Skeletal muscle cell (primary cell): ENCODE measurements at places on chromosomes 5 and 9.

GRCh38 chr5:171783051-171783450 is 2.6 kb upstream of the SMIM23 start:
- peak; percentile 18 for DNase-seq

DNA sequence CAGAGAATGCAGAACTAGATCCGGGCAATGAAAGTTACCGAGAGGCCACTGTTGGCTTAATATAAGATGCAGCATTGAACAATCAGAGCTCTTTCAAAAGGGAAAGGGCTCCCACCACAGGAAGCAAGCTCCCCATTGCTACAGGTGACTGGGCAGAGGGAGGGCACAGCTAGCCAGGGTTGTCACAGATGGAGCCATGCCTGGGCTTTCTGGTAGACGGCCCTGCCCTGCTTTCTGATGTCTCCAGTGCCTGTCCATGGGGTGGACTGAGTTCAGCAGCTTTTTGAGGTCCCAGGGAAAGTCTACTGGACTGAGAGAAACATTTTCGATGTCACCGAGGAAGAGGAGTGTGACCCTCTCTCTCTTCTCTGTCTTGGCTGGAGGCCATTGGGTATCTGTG is 14.1 kb downstream of the RGS3 start:
- no peak for DNase-seq

DNA sequence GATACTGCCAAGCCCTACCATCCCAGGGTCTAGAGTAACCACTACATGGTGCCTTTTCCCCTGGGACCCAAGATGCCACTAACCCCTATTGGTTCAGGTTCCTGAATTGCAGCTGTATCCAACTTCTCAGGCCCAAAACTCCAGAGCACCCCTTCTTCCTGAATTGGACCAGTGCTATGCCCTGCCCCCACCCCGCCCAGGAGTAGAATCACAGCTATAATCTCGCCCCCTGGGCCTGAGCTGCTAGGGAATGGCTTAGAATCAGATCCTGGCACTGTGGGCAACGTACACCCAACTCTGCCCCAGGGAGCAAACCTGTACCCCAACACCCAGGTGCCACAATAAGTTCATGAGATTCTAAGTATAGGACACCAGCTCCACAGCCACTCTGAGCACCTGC is 206.3 kb downstream of the CACNA1B start:
- no peak for DNase-seq

- DNase-seq, result no peak
Measured at GRCh38 chr5:139110526-139111168, 87.5 kb downstream of the SIL1 start.

- no peak for DNase-seq
Measured at GRCh38 chr5:140041492-140042392, 1.4 kb downstream of the NRG2 start.

- DNase-seq, result no peak
Measured at GRCh38 chr5:25119650-25120049, 474.9 kb upstream of the CDH10 start.

- DNase-seq, result no peak
Measured at GRCh38 chr5:19035816-19036215, 952.2 kb downstream of the CDH18 start.

GRCh38 chr5:72184408-72184807 is 77.1 kb downstream of the MAP1B start:
- no peak for DNase-seq

GRCh38 chr5:131379723-131380122 is 115.9 kb downstream of the CDC42SE2 start:
- DNase-seq, result peak; percentile 22

- DNase-seq, result no peak
Measured at GRCh38 chr9:124320062-124320973, 62.6 kb downstream of the NEK6 start.

DNA sequence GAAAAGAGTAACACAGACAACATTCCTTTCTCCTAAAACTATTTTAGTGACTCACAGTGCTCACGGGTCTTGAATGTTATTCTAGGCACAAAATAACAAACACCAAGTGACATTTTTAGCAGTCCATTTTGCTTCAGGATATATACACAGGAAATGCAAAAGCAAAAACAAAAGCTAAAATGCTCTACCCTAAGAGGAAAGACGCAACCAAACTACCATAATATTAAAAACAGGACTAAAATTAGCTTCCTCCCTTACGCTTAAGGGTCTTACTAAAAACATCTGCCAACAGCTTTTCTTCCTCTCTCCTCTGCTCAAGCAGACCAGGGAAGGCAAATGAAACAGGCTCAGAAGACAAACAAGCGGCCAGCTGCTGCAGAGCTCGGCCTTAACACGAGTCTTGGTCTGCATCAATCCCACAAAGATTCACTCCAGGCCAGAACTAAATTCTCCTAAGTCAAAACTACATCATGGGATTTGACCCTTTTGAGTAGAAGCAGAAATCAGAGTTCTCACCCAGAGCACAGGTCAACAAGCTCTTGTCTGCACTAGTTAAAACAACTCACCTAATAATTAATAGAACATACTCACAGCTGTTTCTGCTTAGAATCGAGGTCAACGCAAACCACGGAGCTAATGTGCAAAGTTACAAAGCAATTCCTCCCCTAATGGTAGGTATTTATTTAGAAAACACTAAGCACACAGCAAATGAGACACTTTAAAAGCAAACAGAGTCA is 62.3 kb downstream of the RAPGEF1 start:
- no peak for DNase-seq

- no peak for DNase-seq
Measured at GRCh38 chr9:131697908-131698617, 41.8 kb downstream of the RAPGEF1 start.

DNA sequence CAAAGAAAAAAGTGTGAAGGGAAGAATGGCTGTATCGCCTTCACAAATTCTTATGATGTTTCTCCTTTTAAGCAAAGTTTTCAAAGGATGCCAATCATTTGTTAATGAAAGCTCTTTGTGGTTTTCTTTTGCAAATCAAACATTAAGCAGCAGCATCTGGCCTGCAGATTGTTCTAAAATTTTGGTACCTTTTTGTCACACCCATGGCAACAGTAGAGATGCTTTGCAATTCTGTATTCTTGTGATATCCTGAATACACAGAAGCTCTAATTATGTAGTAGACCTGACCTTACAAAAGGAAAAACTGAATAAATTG is 79.8 kb downstream of the CDO1 start:
- DNase-seq, result no peak

DNA sequence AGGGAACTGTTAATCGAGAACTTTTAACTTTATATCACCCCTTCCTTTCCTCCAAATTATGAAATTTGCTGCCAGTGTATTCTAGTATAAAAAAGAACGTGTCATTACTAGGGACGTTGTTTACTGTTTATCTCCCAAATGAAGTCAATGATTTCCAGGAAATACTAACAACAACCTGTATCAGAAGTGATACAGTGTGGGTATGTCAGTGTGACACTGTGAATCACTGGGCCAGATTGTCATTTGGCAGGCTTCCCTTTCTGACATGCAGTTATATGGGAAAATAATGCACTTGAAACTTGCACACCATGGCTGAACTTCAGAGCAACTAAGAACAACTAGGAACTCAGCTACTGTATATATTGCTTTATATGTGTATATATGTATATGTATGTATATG is 12.6 kb downstream of the ZNF462 start:
- DNase-seq, result no peak

GRCh38 chr9:73497796-73498195 is 346.1 kb downstream of the ANXA1 start:
- DNase-seq, result no peak

- no peak for DNase-seq
Measured at GRCh38 chr5:159915904-159916840, at the start of gene ADRA1B. TSS of gene ADRA1B (plus strand) at chr5:159916482. CDS start at chr5:159916906, 424 bp downstream.

GRCh38 chr5:74766418-74766848 is 484 bp downstream of the GFM2 start:
- DNase-seq, result peak; percentile 29

DNA sequence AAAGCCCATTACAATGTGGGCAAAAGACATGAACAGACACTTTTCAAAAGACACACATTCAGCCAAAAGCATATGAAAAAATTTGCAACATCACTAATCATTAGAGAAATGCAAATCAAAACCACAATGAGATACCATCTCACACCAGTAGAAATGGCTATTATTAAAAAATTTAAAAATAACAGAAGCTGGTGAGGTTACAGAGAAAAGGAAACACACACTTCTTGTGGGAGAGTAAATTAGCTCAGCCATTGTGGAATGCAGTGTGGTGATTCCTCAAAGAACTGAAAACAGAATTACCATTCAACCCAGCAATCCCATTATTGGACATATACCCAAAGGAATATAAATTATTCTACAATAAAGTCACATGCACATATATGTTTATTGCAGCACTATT is 585.2 kb upstream of the TUSC1 start:
- no peak for DNase-seq

GRCh38 chr9:101528015-101528414 is 5.6 kb upstream of the RNF20 start:
- DNase-seq, result no peak

- DNase-seq, result no peak
Measured at GRCh38 chr5:72167804-72168203, 60.5 kb downstream of the MAP1B start.

DNA sequence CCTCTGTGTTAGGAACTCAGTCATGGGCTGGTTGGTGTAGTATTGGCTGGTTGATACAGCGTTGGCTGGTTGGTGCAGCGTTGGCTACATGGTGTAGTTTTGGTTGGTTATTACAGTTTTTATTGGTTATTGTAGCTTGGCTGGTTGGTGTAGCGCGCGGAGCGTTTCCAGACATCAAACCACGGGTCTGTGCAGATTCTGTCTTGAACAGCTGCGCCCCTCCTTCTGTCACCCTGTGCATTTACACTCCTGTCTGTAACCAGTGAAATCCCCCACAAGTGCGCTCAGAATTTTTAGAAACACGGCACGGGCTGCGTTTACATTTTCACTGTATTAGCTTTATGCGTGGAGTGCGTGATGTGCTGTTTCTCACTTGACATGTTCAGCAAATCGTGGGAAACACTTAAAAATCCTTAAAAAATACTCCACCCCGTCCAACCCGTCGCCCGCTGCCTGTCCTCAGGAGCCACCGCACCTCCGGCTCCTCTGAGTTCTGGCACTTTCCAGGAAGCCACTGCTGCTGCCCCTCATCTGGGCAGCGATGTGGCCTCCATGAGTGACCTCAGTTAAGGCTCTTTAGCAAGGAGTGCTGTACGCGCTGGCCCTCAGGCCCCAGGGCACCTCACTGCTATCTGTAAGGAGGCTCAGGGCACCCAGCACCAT is 20.8 kb downstream of the NKD2 start:
- DNase-seq, result no peak

DNA sequence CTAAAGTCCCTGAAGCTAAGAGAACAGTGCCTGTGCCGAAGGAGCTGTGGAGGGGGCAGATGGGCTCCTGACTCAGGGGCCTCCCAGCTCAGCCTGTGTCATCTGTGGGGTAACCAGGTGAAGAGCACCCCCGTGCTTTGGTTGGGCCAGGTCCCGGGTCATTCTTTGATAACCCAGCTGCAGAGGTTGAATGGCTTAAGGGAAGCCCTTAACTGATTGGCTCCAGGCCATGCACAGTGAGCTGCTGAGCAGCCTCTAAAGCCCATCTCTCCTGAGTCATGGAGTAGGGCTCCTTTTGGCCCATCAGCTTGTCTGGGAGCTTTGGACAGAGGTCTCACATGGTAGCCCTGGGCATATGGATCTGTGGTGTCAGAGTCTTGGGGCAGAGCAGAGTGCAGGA is 28.7 kb downstream of the COL27A1 start:
- DNase-seq, result no peak

- DNase-seq, result peak; percentile 54
Measured at GRCh38 chr5:96049398-96050272, 88.0 kb upstream of the ELL2 start.

- no peak for DNase-seq
Measured at GRCh38 chr9:137168904-137169856, 671 bp downstream of the LRRC26 start.

GRCh38 chr5:96157841-96158291 is 196.2 kb upstream of the ELL2 start:
- DNase-seq, result no peak

GRCh38 chr5:98454407-98454806 is 319.1 kb upstream of the RGMB start:
- peak; percentile 33 for DNase-seq

DNA sequence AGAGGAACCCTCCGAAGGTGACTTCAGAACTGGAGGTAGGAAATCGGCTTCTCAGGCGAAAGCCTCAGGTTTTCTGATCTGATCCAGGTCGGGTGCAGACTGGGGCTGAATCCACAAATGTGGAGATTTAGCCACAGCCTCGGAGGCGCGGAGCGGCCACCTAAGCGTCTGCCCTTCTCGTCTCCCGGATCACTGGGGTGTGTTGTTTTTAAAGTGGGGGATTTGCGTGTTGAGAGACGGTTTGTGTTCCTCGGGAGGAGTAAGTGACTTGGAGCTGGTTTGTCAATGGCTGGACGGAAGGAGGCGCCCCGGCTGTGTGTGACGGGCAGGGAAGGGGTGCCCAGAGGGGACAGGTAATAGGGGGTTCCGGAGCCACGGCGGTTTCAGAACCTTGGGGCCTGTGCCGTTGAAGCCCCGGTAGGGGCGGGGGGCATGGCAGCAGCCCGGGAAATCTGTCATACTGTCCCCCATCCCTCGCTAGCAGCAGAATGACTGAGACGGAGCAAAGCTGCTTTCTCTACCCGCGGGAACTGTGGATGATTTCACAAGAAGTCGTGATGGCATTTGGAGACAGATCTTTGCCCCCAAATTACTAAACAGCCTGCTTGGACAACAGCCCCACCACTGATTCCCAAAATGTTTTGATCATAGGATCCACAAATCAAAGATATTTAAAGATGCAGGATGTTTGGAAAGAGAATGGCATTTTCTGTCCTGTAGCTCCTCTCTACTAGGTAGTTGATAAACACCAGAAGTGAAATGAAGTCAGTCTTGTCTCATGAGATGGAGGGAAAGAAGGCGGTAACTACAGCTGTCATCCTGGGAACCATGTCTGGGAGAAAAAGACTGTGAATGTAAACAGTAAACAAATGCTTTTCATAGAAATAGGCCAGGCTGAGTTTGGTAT is 216.5 kb downstream of the PDZD2 start:
- DNase-seq, result no peak

- DNase-seq, result no peak
Measured at GRCh38 chr9:107886826-107887225, 397.3 kb upstream of the KLF4 start.

DNA sequence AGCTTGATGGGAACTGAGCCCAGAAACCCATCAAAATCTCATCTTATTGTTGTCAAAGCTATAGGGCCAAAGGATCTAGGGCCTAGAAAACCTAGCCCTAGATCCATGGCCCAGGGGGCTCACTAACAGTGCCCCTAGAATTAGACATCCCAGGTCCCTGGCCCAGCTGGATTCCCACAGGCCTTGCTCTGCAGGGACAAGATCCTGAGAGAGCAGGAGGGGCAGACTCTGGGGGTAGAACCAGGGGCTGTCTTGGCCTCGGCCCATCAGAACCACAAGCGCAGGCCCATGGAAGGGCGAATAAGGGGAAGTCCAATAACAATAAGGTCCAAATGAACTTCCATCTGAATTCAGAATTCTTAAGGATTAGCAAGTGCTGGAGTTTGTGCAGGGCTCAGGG is 69.6 kb downstream of the IL6ST start:
- no peak for DNase-seq

GRCh38 chr9:38357350-38358114 is 35.0 kb upstream of the ALDH1B1 start:
- DNase-seq, result no peak
